CD8-positive, alpha-beta T cell (primary cell): ENCODE measurements at places on chromosomes 12 and 14.

- DNase-seq = no peak
Observed at GRCh38 chr14:96156804-96157760, 47.6 kb upstream of the BDKRB2 start.

DNA sequence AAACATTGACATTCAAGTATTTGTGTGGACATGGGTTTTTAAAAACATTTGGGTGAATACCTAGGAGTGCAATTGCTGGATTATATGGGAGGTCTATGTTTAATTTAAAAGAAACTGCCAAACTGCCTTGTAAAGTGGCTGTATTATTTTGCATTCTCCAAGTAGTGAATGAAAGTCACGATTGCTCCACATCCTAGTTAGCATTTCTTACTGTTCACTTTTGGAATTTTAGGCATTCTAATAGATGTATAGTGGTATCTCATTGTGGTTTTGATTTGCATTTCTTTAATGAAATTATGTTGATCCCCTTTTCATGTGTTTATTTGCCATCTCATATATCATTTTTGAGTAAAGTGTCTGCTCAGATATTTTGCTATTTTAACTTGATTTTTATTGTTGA is 159.5 kb downstream of the FOXG1 start:
- DNase-seq = no peak

DNA sequence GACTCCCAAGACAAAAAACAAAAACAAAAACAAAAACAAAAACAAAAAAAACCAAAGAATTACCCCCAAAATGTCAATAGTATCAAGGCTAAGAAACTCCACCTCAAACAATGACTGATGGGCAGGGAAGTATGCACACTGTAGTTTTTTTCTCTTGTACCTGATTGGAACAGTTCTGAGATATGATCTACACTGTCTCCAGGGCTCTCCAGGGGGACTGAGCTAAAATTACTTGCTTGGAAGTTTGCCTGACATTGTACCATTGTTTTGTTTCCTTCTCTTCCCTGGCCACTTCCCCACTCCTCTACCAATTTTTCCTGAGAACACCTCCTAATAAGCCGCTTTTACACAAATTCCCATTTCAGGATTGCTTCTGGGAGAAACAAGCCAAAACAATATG is 22.3 kb upstream of the CATSPERB start:
- DNase-seq = no peak

GRCh38 chr14:94775871-94776210 is 5.9 kb upstream of the GSC start:
- DNase-seq = no peak

GRCh38 chr14:81509321-81509720 is 24.3 kb downstream of the SEL1L start:
- DNase-seq = no peak

GRCh38 chr14:77219591-77219990 is 38.0 kb downstream of the TMEM63C start:
- DNase-seq = no peak

DNA sequence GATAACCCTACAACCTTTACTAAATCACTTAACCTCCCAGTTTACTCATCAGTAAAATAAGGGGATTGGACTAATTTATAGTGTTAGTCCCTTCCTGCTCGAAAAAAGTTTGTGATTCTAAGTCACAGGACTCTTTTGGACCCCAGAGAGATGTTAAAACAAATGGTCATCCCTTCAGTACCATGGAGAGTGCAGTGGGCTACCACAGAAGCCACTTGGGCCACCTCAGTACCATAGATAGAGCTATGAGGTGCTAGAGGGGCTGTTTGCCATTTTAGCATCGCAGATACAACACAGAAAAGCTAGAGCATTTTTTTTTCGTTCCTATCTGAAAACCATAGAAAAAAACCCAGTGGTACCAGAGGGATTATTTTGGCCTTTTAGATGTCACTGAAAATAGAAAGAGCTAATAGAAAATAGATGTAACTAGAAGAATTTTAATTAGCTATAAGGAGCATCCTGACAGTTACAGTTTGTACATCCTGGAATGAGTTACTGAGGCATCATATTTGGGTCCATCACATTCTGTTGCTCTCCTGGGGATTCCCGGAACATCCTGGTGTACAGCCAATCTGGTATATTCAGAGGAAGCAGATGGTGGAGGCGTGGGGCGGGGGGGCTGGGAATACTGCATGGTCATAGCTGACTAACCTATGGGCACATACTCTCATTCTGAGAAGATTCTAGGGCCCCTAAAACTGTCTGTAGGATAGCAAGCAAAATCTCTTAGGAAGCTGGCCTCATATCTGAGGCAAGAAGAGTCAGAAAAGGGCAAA is 2.8 kb downstream of the ZNF219 start:
- no peak for DNase-seq

GRCh38 chr12:14289601-14290000 is 75.9 kb upstream of the ATF7IP start:
- DNase-seq = no peak

DNA sequence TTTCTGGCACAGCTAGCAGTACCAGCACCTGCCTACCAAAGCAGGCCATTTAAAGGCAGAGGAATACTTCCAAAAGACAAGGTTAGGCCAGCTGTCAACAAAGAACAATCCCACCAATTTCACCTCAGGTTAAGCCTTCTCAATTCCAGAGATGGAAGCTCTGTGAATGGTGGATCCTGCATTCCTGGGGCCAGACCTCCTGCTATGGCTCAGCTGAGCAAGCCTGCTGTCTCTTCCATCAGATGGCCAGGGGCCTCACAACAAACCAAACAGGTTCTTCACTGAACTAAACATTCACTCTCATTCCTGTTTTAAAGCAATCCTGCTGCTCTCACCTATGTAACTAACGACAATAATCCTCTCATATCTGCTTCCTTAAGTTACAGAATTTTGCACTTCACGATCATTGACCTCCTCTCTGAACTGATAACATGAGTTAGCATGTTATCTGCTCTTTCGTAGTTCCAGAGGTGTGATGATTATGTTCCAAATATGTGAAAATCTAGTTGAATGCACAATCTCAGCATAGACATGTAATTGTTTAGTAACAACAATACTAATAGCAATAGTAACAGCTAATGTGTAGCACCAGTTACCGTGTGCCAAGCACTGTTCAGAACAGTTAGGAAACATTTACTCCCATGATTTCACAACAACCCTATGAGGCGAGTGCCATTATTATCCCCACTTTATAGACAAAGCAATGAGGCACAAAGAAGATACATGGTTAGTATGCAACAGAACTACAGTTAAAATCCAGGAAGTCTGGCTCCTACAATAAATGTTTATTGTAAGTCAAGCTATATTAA is 73.2 kb downstream of the SLC2A13 start:
- DNase-seq = no peak

GRCh38 chr12:8701046-8701660 is 3.4 kb downstream of the RIMKLB start:
- DNase-seq = no peak

DNA sequence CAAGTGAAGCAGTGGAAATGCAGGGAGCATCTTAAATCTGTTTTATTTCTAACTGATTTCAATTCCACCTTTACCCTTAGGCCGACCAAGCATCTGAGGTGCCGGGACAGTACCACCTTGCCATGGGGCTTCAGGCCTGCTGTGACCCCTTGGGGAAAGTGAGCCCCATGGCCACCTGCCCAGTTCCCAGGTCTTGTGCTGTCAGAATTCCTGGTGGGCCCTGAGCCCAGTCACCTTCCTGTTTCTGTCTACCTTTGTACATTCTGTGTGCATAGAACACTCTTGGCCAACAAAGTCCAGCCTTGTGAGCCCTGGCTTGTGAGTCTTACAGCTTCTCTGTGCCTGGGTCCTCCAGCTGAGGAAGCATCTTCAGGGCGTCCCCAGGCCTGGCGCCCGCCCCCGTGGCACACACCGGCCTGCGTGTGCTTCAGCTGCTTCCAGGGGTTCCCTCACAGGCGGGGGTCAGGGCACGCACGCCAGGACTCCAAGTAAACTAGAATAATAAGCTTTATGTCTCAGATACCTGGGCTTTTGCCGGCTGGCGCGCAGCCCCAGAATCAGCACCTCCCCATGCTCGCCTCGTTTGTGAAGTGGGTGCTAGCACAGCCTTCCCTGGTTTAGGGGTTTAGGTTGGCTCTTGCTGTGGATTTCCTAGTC is 10.3 kb downstream of the ZFYVE21 start:
- DNase-seq = no peak

DNA sequence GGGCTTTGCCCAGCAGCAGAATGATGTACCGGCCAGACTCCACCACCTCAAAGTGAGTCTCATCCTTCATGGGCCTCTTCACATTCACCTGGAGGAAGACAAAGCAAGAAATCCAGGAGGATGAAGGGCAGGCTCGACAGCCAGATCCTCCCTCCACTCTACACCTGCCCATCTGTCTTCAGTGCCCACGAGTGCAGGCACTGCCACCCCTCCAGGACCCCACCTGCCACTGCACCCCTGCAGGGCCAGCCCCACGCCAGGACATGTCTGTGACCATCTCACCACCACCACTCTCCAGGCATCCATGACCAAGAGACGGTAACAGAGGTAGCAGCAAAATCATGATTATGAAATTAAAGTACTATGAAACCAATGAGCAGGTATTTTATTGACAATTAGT is 84.3 kb upstream of the ANO2 start:
- DNase-seq = peak; percentile 27

GRCh38 chr12:52029685-52030084 is 21.6 kb upstream of the NR4A1 start:
- DNase-seq = no peak

- DNase-seq = no peak
Observed at GRCh38 chr12:52175371-52176350, 16.2 kb downstream of the KRT80 start.

GRCh38 chr14:75294649-75295033 is 16.0 kb downstream of the FOS start:
- no peak for DNase-seq

DNA sequence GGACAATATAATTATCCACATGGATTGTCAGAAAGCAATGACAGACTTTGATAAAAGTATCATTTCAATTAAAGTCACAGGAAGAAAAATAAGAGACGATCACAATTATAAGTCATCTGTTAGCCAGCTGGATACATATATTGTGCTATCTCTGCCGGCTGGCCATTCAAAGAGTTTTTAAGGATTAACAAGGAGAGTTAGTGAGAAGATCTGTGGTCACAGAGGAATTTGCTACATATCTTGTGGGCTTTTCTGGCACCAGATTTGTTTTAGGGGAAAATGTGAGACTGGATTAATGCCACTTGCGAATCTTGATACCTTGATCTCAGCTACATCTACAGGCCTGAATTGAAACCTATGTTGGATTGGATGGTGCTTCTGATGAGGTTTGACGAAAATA is 90.9 kb upstream of the MANSC4 start:
- no peak for DNase-seq

- no peak for DNase-seq
Observed at GRCh38 chr14:33678005-33678404, 272.9 kb downstream of the EGLN3 start.

GRCh38 chr12:89770391-89770790 is 61.8 kb upstream of the ATP2B1 start:
- DNase-seq = no peak

DNA sequence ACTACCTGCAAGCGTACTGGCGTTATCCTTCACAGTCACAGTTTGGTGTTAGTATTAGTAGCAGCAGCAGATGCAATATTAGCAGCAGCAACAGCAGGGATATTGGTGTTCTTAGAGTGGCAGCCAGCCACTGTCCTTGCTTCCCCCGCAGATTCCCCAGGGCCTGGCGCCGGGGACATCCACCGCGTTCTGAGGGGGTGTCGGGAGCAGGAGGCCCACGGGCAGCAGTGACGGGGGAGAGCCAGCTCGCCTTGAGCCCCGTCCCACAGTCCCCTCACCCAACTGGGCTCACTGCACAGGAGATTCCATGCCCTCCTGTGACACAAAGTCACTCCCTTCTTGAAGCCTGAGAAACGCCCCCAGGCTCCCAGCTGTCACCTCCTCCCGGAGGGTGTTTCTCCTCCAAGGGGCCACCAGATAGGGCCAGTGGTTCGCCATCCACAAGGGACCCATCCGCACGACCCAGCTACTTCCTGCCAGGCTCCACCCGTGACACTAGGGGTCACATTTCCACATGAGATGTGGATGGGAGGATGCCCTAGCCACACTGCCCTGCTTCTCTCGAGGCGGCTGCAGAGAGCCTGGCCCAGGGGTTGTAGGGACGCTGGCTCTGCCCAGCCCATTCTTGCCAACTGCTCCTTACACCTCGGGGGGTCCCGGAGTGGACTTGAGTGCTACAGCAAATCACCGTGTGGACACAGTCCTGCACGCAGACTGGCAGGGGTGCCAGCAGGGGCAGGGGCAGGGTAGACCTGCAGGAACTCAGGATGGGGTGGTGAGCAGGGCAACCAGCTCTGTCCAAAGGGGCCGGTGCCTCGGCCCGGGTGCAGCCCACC is 123.1 kb downstream of the PIWIL1 start:
- no peak for DNase-seq

GRCh38 chr14:81555051-81555450 is 21.4 kb upstream of the SEL1L start:
- DNase-seq = no peak

- no peak for DNase-seq
Observed at GRCh38 chr12:45890276-45890675, 100.1 kb downstream of the SCAF11 start.

DNA sequence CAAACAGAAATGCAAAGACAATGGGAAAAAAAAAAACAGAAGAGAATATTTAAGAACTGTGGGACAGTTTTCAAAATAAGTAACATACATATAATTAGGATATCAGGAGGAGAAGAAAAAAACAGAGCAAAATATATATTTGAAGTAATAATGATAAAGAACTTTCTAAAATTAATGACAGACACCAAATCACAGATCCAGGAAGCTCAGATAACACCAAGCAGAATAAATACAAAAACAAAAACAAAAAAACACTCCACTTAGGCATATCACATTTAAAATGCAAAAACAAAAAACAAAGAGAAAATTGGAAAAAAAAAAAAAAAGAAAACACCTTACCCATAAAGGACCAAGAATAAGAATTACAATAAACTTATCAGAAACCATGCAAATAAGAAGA is 9.6 kb upstream of the RFX4 start:
- no peak for DNase-seq

- DNase-seq = peak; percentile 54
Observed at GRCh38 chr12:67541625-67541991, 106.9 kb upstream of the DYRK2 start.

GRCh38 chr14:61121355-61121787 is 140.3 kb downstream of the SLC38A6 start:
- no peak for DNase-seq
